ENCODE measurements at places on chromosomes 5 and 9.

GRCh38 chr5:176732736-176733405 is 77.5 kb upstream of the UNC5A start:
- no peak for DNase-seq

- no peak for DNase-seq
Measured at GRCh38 chr5:137563646-137564397, 64.7 kb upstream of the SPOCK1 start.

- DNase-seq: no peak
Measured at GRCh38 chr5:111792471-111793058, 35.6 kb upstream of the NREP start.

DNA sequence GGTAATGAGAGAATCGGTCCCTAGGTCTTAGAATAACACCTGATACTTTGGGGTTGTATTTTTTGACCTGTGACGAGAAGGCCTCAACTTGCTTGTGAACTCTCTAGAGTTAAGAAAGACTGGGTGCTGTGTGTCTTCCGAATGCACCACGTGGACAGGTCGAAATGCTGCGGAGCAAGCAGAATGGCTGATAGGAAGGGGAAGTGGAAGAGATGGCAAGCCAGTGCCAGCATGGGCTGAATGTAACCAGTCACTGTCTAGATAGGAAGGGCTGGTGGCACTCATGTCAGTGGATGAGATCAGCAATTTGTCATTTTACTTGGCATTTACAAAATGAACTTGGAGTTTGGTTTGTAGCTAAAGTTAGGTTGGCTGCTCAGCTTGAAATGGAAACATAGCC is 5.6 kb downstream of the OTULINL start:
- no peak for DNase-seq

GRCh38 chr9:135478829-135479468 is 633 bp upstream of the PPP1R26 start:
- DNase-seq: no peak

- no peak for DNase-seq
Measured at GRCh38 chr9:37954581-37954981, 50.7 kb upstream of the SLC25A51 start.

GRCh38 chr9:137308057-137308619 is 6.1 kb upstream of the NRARP start:
- no peak for DNase-seq

GRCh38 chr9:93261735-93262523 is 78.0 kb downstream of the WNK2 start:
- DNase-seq: no peak

- DNase-seq: no peak
Measured at GRCh38 chr9:87867391-87867790, 15.3 kb upstream of the SPATA31E1 start.

DNA sequence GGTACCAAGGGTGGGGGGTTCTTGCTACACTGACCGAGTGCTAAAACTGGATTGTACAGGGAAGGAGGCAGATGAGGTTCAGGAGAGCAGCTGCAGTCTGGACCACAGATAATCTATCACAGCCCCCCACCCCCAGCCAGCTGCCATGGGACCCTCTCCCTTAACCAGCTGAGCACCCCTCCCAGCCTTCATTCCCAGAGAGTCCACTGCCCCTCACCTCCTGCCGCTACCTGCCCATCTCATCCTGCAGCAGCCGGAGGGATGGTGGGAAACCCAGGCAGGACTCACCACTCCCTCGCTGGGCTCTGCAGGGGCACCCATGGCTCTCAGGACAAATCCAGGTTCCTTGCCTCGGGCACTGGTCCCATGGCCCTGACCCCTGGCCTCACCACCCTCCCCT is 66.7 kb downstream of the MRPL36 start:
- DNase-seq: no peak

- peak; percentile 5 for DNase-seq
Measured at GRCh38 chr9:87479801-87480201, 17.9 kb upstream of the DAPK1 start.

All from CD4-positive, alpha-beta T cell treated with Interleukin-1 beta for 1 hour (primary cell).